Lower leg skin (tissue), 4 donors: ENCODE measurements at places on chromosomes 7 and 10. TPM values are rescaled to one million over a fixed set of nuclear protein-coding genes. Genes with fewer than 3 reads are reported as not detected.

Gene FGFR2
- 123 TPM for total RNA-seq

Gene GARIN1A
- total RNA-seq: 0.71 TPM

Gene AMZ1
- total RNA-seq: not detected

GRCh38 chr10:60534761-60535389, 145.2 kb upstream of the ANK3 start:
- no peak for DNase-seq

- DNase-seq: no peak
Observed at GRCh38 chr7:197413-198335, 5.3 kb downstream of the FAM20C start.

- DNase-seq: no peak
Observed at GRCh38 chr10:61135276-61135721, 191.3 kb upstream of the RHOBTB1 start.
